ENCODE measurements at places on chromosomes 13 and 19. TPM values are rescaled to one million over a fixed set of nuclear protein-coding genes. Genes with fewer than 3 reads are reported as not detected.
A peak's percentile ranks its signal among the peaks of the same experiment; 100 is the strongest.

Gene CCDC9
- total RNA-seq: 18.4 TPM

DNA sequence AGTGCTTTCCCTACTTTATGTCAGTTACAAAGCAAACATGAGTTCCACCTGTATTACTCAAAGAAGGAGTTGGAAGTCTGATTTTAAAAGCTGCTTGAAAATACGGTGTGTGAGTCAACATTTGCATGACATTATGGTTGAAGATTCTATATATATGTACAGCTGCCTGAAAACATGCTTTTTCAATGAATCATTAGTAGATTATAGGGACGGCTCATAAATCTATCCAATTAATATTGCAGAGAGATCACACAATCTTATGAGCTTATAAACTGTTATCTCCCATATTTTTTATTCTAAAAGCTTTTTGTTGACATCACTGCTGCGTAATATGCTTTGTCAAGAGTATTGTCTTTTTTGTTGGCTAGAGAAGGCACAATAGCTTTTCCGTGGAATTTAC lies 873.8 kb downstream of the SLITRK6 start:
- H3K4me3 ChIP-seq: no peak overlapping the region
- H3K27me3 ChIP-seq: no peaks in the 10 kb centered on the region
- no peaks in the 10 kb centered on the region for H3K36me3 ChIP-seq
- no peak overlapping the region for H3K27ac ChIP-seq
- H3K4me1 ChIP-seq: no peaks in the 10 kb centered on the region
- no peak for DNase-seq

DNA sequence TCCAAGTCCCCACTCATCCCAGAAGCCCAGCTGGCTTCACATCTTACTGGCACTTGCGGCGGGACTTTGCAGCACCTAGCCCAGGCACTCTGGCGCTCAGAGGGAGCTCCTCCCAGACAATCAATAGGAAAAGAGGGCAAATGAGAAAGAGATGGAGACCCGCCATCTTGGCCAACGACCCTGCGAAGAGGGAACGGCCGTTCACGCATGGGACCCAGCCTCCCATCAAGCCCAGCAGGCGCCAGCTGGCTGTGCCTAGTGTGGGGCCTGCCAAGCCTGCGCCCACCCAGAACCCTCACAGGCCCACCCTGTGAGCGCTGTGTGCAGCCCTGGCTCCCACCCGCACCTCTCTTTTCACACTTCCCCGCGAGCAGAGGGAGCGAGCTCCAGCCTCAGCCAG lies 317.8 kb upstream of the SPRY2 start:
- H3K4me1 ChIP-seq: no peaks in the 10 kb centered on the region
- H3K27me3 ChIP-seq: no peaks in the 10 kb centered on the region
- no peaks in the 10 kb centered on the region for H3K36me3 ChIP-seq
- DNase-seq: no peak

Gene ZNF177
- not detected for total RNA-seq

Gene FUT3
- 9.8 TPM for total RNA-seq

GRCh38 chr13:40231311-40231710 lies 435.1 kb downstream of the FOXO1 start:
- peak overlapping the region; percentile 5 for H3K27ac ChIP-seq
- H3K4me1 ChIP-seq: no peaks in the 10 kb centered on the region
- no peaks in the 10 kb centered on the region for H3K27me3 ChIP-seq
- no peaks in the 10 kb centered on the region for H3K36me3 ChIP-seq

DNA sequence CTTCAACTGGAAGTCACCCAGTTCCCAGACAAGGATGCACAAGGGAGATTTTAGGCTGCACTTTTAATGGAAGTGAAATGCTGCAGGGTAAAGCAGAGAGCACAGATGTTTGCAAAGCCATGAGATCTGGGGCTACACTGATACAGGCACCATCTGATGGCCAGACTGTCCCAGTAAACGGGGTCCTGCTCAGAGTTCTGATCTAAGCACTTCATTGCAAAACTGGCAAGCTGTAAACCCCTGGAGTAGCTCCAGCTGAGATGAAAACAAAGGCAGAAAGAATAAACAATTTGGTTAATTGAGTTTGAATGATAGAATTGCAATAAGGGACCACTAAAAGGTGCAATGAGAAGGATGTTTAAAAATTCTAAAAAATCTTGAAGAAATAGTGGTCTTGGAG lies 197.1 kb downstream of the OXGR1 start:
- H3K27ac ChIP-seq: no peak overlapping the region
- H3K4me1 ChIP-seq: no peaks in the 10 kb centered on the region
- H3K27me3 ChIP-seq: no peaks in the 10 kb centered on the region
- no peaks in the 10 kb centered on the region for H3K36me3 ChIP-seq

Gene LPAR6
- 74.1 TPM for total RNA-seq

Gene KIR2DL3
- not detected for total RNA-seq

All from stomach (tissue), 19 donors.